ENCODE measurements at places on chromosomes 7 and 10.

DNA sequence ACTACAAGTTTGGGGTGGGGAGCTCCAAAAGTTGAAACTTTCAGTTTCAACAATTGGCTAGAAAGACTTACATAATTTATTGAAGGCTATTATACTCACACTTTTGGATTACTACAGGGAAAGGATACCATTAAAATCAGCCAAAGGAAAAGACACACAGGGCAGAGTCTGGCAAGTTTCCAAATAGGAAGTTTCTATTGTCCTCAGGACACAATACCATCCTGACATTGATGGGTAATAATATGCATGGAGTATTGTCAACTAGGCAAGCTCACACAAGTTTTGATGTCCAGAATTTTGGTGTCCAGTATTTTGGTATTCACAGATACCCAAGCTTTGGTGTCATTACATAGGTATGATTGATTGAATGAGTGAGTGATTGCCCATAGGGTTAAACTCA, 872.6 kb upstream of the SORCS1 start:
- no peak for DNase-seq

GRCh38 chr7:29478226-29478625, 85.4 kb upstream of the PRR15 start:
- DNase-seq, result no peak

DNA sequence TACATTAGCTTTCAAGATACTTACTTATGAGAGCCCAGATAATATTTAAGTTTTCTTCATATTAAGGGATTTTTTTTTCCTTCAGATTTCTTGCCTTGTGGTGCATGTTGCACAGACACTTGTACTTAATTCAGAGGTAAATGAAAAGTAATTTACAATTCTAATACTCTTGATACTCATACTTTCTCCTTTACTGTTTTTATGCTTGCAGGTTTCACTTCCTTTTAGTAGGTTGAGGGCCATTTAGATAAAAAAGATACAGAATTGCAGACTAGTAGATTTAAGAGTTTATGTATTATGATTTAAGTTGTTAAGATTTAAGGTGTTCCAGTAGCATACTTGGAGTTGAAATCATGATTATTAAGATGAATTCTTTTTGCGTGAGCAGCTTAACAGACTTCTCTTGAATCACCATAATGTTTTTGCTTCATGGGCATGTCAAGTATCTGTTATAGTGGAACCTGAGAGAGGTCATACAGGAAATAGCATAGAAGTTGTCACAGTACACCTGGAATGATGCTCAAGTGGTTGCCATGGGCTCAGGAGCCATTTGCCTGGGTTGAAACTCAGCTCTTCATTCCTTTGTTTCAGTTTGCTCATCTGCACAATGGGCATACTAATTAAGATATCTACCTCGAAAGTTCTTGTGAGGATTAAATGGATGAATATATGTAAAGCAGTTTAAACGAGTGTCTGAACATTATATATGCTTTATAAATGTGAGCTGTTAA, 174.8 kb upstream of the PRPS1L1 start:
- DNase-seq, result no peak

DNA sequence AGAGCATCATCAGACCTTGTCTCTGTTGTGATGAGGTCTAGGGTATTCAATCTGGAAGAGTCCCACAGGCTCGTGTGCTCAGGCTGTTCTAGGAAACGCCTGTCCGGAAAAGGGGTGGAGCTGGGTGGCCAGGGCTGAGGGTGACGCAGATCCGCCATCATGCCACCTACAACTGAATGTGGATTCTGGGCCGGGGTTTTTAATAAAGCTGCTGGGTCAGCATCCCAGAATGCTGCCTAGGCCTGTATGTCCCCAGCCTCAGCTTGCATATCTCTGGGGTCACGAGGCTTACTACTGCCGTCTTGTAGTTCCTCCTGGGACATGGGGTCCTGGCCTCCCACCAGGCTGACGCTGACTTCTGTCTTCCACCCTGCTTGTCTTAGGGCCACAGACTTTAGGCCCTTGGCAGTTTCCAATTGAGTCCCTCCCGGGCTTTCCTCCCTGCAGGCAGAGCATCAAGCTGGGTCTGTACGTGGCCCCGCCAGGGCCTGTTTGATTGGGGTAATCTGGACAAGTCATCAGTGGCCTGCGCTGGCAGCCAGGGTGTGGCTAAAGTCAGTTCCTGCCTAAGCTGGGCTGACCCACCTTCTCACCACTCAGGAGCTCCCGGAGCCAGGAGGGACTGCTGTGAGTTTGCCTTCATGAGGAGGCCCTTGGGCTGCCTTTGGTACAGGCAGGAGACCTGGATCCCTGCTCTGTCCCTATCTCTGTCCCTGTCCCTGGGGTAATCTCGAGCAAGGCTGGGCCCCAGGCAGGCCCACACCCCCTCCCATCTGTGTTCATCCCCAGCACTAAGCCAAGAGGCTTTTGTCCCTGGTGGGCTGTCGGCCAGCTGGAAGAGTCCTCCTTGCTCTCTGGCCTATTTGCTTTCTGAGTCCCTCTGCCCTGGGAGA, 79.9 kb downstream of the ZMIZ1 start:
- DNase-seq, result no peak

DNA sequence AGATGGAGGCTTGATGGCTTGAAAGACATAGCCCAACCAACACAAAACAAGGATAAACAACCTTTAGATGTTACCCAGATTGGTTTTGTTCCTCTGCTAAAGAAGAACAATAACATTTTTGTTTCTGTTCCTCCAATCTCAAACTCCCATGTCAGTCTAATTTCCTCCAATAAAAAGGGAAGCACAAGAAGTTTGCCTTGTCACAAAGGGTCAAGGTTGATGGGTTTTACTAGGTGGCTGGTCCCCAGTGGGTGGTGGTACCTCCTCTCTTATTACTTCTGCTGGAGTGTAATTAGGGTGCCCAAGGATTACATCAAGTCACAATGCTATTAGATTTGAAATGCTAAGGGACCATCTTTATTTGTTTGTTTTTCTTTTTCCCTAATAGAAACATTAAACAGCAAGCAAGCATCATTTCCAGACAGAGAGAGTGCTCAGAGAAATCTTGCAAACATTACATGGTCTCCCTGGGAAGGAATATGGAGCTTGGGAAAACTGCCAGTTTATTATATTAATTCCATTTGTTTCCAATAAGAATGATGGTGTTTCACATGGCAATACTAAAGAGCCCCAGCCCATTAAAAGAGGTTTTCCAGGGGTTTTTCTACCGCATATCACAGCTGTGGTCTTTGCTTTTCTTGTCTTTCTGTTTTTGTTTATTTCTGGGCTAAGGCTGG, 78.3 kb upstream of the AOAH start:
- no peak for DNase-seq

DNA sequence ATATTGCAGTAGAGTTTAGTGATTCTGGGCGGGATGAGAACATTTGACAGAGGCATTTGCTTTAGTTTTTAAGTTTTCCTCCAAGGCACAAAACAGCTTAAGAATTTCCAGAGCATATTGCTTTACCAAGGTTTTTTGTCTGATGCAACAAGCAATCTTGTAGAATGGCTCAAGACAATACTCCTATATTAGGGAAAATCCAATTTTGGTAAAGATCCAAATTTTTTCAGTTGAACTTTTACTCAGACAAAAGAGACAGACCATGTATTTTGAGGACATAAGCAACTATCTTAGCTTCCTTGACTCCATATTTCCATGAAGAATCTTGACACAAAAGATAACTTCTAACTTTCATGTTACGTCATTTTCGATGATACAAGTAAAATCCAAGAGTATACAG, 92.3 kb upstream of the NANOS1 start:
- no peak for DNase-seq

DNA sequence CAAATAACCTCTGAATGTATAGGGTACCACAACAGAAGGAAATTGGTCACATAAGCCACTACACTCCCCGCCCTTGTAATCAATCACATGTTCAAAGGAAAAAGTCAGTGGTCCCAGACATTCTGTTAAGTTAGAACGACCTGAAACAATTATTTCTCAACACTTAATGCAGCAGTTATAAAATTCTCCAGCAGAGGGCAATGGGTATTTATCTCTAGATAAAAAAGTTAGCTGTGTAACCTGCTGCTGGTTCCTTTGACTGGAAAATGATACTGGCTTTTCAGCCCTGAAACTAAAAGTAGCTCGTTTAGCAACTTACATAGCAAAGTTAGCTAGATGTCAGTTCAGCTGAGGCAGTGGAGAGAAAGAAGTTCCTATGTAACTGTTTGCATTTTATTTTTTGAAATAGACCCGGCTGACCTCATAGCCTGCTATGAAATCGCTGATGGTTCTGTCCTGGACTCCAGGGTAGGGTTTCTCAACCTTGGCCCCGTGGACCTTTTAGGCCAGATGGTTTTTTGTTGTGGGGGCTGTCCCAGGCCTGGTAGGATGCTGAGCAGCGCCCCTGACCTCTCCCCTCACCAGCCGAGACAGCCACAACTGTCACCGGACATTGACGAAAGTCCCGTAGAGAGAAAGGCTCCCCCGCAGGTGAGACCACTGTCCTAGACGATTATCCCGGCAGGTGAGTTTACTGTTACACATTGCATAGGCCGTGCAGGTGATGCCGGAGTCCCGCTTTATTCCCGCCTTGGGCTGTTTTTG, 40.2 kb upstream of the PROSER2 start:
- DNase-seq, result no peak

GRCh38 chr10:34606890-34607289, 208.2 kb downstream of the PARD3 start:
- no peak for DNase-seq

DNA sequence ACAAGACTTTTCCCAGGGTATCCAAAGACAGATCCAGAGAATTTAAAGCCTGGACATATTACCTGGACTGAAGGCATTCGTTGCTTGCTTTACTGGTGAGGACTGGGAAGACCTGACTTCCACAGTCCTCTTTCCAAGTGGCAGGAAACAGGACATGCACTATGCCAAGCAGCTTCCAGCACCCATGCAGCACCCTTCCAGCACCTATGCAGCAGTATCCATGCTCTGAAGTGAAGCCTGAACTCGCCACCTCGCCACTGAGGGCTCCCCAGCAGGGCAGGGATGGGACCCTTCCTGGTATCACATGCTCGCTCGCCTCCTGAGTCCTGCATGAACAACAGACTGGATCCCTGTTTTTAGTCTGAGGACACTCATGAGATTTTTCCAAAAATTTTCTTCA, 189.9 kb upstream of the KLF14 start:
- DNase-seq, result no peak

DNA sequence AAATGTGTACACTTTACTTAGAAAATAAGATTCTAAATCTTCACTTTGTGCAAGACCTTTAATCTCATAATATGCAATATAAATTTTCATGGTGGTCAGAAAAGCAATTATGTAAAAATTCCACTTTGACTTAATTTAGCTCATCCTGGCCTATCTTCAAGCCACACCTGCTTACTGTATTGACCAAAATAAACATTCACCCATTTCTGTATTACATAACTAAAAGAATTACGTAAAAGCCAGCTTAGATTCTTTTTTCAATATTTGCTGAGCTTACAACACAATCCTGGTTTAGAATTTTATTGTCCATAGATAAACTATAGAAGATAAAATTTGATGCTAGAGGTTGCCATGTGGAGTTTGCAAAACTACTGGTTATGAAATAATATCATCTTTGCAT, 172.9 kb upstream of the GRM3 start:
- no peak for DNase-seq

GRCh38 chr10:729213-729612, 39.7 kb upstream of the DIP2C start:
- DNase-seq, result no peak

GRCh38 chr7:75963381-75963995, 30.9 kb downstream of the TMEM120A start:
- DNase-seq, result no peak

GRCh38 chr10:93039721-93040120, 20.9 kb upstream of the CYP26C1 start:
- no peak for DNase-seq

DNA sequence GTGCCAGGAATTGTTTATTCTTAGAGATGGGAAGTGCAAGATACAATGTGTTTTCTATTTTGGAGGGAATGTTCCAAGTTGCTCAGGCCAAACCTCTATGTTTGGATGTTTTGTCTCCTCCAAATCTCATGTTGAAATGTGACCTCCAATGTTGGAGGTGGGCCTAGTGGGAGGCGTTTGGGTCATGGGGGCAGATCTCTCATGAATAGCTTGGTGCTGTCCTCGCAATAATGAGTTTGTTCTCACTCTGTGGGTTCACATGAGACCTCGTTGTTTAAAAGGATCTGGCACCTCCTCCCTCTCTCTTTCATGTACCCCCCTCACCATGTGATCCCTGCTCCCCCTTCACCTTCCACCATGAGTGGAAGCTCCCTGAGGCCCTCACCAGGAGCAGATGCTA, 8.3 kb upstream of the GDF10 start:
- no peak for DNase-seq

DNA sequence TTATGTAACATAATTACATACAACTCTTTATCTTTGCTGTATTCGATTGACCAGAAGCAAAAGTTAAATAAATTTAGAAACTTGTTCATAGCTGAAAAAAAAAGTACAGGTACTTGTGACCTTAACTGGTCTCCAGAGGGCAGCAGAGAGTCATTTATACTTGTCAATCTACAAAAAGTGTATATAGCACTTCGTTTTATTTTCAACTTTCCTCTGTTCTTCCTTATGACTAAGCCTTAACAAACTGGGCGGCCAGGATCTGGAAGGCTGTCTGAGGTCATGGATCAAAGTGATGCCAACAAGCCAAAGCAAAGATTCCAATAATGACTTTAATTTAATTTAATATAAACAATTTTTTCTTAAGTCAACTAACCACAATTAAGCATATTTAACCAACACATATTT, 29.8 kb downstream of the C10orf67 start:
- DNase-seq, result peak; percentile 39

- DNase-seq, result no peak
Measured at GRCh38 chr7:132641238-132641637, 65.0 kb upstream of the PLXNA4 start.

DNA sequence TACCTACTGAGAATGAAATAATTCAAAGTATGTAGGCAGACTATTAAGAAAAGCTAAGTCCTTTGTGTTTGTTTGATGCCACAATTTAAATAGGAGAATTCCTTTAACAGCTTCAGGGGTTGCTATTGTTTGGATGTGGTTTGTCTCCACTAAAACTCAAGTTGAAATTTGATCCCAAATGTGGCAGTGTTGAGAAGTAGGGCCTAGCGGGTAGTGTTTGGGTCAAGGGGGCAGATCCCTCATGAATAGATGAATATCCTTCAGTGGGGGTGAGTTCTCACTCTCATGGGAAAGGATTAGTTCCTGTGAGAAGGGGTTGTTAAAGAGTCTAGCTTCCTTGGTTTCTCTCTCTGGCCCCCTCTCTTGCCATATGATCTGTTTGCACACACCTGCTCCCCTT, 97.0 kb downstream of the HGF start:
- no peak for DNase-seq

GRCh38 chr10:83252596-83252995, 886.7 kb upstream of the GHITM start:
- DNase-seq, result no peak

Measured in T1000 (cell line).